Chondrocyte (in vitro differentiated cells): ENCODE measurements at places on chromosomes 3 and 15. TPM values are rescaled to one million over a fixed set of nuclear protein-coding genes. Genes with fewer than 3 reads are reported as not detected.

Gene GUCA1C
- total RNA-seq, result not detected in 3 replicates

GRCh38 chr3:156489462-156489911 is 65.4 kb downstream of the SSR3 start:
- no peak overlapping the region for H3K27ac ChIP-seq
- H3K4me3 ChIP-seq, result no peak overlapping the region
- peaks cover 39% of the 10 kb centered on the region for H3K4me1 ChIP-seq
- no peaks in the 10 kb centered on the region for H3K36me3 ChIP-seq
- no peak for DNase-seq

Gene KNG1
- total RNA-seq, result not detected in 3 replicates

- no peak for DNase-seq
- H3K4me3 ChIP-seq, result no peak overlapping the region
- H3K27ac ChIP-seq, result no peak overlapping the region
- peaks cover 11% of the 10 kb centered on the region for H3K27me3 ChIP-seq
- H3K36me3 ChIP-seq, result no peaks in the 10 kb centered on the region
Measured at GRCh38 chr15:50117431-50118027, 1.5 kb downstream of the ATP8B4 start.

Gene SLCO3A1
- 2.2 to 3.7 TPM (median 2.8 TPM) in 3 replicates for total RNA-seq

Gene WDR72
- total RNA-seq, result 0.17 TPM in 1 of 3 replicates, not detected in the others

- H3K4me3 ChIP-seq, result no peak overlapping the region
- H3K27me3 ChIP-seq, result peaks cover 8% of the 10 kb centered on the region
- DNase-seq, result no peak
- H3K36me3 ChIP-seq, result no peaks in the 10 kb centered on the region
- no peak overlapping the region for H3K27ac ChIP-seq
- no peaks in the 10 kb centered on the region for H3K4me1 ChIP-seq
Measured at GRCh38 chr3:22013641-22014040, 262.6 kb upstream of the ZNF385D start.

Gene SEMA3B
- 9.6 to 16.4 TPM (median 14.9 TPM) in 3 replicates for total RNA-seq

Gene HRG
- not detected in 3 replicates for total RNA-seq

Gene PARP16
- total RNA-seq, result 7.1 to 8.7 TPM (median 8.2 TPM) in 3 replicates

Gene RAD51
- 6.9 to 13.0 TPM (median 9.4 TPM) in 3 replicates for total RNA-seq

- H3K27me3 ChIP-seq, result no peaks in the 10 kb centered on the region
- peaks cover 3% of the 10 kb centered on the region for H3K36me3 ChIP-seq
- DNase-seq, result no peak
- H3K27ac ChIP-seq, result no peak overlapping the region
- H3K4me3 ChIP-seq, result no peak overlapping the region
Measured at GRCh38 chr3:107142786-107143575, 234.3 kb upstream of the CCDC54 start.

- H3K4me3 ChIP-seq, result no peak overlapping the region
- peaks cover 7% of the 10 kb centered on the region for H3K4me1 ChIP-seq
- H3K36me3 ChIP-seq, result no peaks in the 10 kb centered on the region
- peaks cover 9% of the 10 kb centered on the region for H3K27me3 ChIP-seq
- H3K27ac ChIP-seq, result no peak overlapping the region
Measured at GRCh38 chr3:176661432-176661964, 535.8 kb downstream of the TBL1XR1 start.

GRCh38 chr3:36796161-36796560 is 31.8 kb upstream of the DCLK3 start:
- DNase-seq, result no peak
- H3K36me3 ChIP-seq, result peaks cover 2% of the 10 kb centered on the region
- H3K27me3 ChIP-seq, result peaks cover 26% of the 10 kb centered on the region
- peaks cover 6% of the 10 kb centered on the region for H3K4me1 ChIP-seq
- no peak overlapping the region for H3K4me3 ChIP-seq
- H3K27ac ChIP-seq, result no peak overlapping the region

DNA sequence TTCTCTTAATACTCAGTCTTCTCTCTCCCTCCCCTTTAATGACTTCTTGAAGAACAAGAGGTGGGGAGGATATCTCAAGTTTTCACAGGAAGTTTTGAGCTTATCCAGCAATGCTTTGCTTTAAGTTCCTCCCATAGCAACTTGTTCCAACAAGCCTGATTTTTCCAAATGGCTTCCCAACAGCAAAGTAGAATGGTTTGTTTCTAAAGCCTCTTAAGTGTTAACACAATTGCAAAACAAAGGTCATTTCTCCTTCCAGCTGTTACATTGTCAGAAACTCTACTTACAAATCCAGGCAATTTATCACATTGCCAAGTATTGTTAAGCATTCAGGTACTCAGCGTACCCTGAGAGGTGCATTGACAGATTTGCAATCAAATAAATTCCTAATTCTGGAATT is 6.8 kb upstream of the ZNF770 start:
- no peak for DNase-seq
- H3K27me3 ChIP-seq, result peaks cover 2% of the 10 kb centered on the region
- H3K36me3 ChIP-seq, result no peaks in the 10 kb centered on the region
- no peak overlapping the region for H3K4me3 ChIP-seq
- H3K4me1 ChIP-seq, result no peaks in the 10 kb centered on the region

DNA sequence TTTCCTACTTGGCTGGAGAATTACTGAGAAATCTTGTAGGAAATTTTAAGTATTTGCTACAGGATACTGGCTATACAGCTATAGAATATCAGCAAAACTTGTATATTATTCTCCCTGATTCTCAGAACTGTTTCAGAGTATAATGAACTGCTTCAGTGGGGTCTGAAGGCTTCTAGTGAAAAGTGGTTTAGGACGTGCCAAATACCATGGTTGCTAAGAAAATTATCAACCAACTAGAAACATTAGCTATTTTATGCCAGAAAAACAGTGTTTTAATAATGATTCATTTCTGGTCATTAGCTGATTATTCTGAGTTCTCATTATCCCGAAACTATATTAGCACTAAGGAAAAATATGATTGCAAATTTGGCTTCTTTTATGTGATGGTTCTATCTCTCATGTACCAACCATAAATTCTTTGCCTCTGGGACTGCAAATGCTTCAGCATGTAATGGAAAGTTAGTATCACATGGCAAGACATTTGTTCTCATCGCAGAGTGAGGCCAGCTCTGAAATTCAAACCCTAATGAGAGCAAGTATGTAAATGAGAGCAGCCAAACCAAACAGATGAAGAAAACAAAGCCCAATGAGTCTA is 11.0 kb upstream of the TSC22D2 start:
- no peak for DNase-seq
- no peak overlapping the region for H3K4me3 ChIP-seq
- H3K36me3 ChIP-seq, result peaks cover 2% of the 10 kb centered on the region
- H3K27ac ChIP-seq, result no peak overlapping the region

DNA sequence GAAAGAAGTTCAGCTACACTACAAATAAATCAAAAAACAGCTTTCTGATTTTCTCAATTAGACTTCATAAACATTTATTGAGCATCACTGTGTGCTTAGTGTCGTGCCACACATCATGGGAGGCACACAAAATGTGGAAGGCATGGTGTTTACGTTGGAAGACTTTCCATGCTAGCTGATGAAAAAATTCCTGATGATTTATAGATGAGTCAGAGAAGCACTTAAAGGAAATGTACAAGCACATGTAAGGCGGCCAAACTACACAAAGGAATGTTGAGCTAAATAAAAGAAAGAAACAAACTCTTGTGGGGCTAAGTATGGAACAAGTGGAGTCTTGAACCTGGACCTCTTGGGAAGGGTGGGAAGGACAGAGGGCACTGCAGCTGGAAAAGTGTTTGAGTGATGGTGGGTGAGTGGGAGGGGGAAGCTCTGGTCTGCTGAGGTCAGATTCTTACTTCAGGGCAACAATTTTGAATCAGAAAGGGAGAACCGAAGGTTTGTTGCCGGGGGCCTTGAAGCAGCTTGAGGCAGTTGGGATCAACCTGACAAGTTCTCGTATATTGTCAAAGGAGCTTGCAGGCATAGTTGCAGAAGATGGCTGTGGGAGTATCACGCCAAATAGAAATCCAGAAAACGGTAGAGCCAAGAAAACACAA is 66.9 kb downstream of the FOXB1 start:
- peak overlapping the region; percentile 92 for H3K27ac ChIP-seq
- DNase-seq, result no peak
- H3K36me3 ChIP-seq, result peaks cover 2% of the 10 kb centered on the region
- no peak overlapping the region for H3K4me3 ChIP-seq

DNA sequence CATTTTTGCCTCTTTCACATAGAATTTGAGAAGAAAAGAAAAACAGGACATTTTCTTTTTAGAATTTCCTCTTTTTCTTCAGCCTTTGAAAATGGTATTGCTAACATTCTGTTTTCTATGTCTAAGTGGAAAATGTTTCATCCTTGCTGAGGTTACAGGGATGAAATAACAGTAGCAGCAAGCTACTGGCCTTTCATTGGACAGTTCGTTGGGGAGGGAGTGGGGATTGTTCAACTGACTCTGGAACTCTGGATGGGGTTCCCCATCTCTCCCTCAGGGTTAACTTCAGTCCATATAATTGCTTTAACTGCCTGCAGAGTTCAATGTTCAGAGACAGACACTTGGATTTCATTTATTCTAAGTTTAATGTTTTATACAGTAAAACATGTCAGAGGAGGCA is 346.0 kb downstream of the NLGN1 start:
- no peaks in the 10 kb centered on the region for H3K36me3 ChIP-seq
- no peak overlapping the region for H3K27ac ChIP-seq
- H3K27me3 ChIP-seq, result no peaks in the 10 kb centered on the region
- H3K4me1 ChIP-seq, result peaks cover 34% of the 10 kb centered on the region
- H3K4me3 ChIP-seq, result no peak overlapping the region

DNA sequence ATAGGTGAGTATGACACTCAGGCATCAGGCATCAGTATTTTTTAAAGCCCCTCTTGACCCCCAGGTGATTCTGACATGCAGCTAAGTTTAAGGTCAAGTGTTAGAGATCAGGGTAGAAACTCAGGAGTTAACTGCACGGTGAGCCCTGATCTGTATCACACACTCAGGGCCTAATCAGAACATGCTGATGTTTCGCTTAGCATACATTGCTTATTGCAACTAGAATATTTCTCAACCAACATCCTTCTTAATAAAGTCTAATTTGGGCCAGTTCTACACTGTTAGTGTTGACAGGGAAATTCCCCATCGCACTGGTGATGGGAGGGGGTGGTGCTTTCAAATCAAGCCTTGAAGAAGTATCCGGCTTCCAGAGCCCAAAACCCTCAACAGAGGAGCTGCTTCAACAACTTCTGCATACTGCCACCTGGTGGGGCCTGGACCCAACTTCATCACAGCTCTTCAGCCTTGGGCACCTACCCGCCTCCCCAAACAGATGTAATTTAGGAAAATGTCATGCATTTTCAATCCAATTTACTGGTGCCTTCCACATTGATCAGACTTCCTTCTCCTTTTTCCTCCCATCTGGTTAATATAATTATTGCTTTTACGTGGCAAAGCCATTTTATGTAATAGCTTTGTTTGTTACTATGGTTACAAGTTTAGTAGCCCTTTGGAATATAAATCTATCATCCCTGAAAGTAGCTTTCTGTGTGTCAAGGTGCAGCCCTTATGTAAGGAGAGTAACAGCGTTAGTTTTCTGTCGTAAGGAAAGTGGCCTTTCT is 312.2 kb downstream of the RORA start:
- no peak overlapping the region for H3K4me3 ChIP-seq
- H3K27ac ChIP-seq, result no peak overlapping the region
- no peak for DNase-seq
- peaks cover 8% of the 10 kb centered on the region for H3K4me1 ChIP-seq
- H3K27me3 ChIP-seq, result no peaks in the 10 kb centered on the region

GRCh38 chr3:149566292-149566975 is 91.4 kb downstream of the WWTR1 start:
- no peaks in the 10 kb centered on the region for H3K27me3 ChIP-seq
- no peak overlapping the region for H3K4me3 ChIP-seq
- H3K36me3 ChIP-seq, result peaks cover 8% of the 10 kb centered on the region
- no peak for DNase-seq

- H3K36me3 ChIP-seq, result no peaks in the 10 kb centered on the region
- H3K27me3 ChIP-seq, result no peaks in the 10 kb centered on the region
- no peak for DNase-seq
- no peaks in the 10 kb centered on the region for H3K4me1 ChIP-seq
- H3K27ac ChIP-seq, result no peak overlapping the region
Measured at GRCh38 chr3:175857666-175858270, 998.6 kb downstream of the NAALADL2 start.

GRCh38 chr3:15606434-15606891 is 4.9 kb downstream of the BTD start:
- H3K27me3 ChIP-seq, result no peaks in the 10 kb centered on the region
- H3K27ac ChIP-seq, result no peak overlapping the region
- H3K4me3 ChIP-seq, result no peak overlapping the region
- DNase-seq, result no peak

DNA sequence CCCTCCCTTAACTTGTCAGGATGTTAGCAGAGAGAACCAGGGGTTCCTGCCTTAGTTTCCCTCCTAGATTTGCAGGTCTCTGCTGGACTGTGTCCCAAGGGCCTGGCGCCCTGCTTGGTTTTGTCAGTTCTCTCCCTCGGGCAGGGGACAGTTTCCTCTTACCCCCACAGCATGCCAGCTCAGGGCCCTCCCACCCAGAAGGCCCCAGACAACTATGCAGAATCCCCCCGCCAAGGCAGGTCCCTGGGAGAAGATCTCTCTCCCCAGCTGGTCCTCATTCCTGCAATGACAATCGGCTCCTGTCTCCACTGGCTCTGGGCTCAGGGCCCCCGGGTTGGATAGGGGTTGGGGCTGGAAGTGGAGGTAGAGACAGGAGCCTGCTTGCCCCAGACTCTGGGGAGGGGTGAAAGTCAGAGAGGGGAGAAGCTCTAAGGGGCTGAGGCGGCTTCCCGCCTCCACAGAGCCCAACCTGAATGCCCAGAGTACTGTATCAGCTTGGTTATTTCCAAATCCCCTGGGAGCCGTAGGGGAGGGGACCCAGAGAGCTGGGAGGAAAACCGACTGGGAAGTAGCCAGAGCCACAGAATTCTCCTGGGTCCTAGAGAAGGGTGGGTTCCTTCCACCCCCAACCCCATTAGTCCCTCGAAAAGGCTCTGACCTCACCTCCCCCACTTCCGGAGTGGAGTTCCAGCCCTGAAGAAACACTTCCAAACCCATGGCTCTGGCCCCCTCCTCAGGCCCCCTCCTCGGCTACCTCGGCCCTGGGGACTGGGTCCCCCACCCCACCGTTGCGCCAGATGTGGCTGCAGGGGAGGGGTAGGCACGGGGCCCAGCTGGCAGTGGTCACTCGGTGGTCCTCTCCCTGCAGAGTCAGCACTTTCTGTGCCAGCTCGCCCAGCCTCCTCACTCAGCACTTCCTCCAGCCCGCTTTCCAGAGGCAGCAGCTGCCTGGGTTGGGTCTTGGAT is 3.8 kb upstream of the LOXL1 start:
- peaks cover 57% of the 10 kb centered on the region for H3K4me1 ChIP-seq
- peak overlapping the region; percentile 90 for H3K27ac ChIP-seq
- peak; percentile 83 for DNase-seq
- H3K36me3 ChIP-seq, result peaks cover 15% of the 10 kb centered on the region
- H3K27me3 ChIP-seq, result no peaks in the 10 kb centered on the region
- peak overlapping the region; percentile 61 for H3K4me3 ChIP-seq

- H3K27me3 ChIP-seq, result no peaks in the 10 kb centered on the region
- no peak for DNase-seq
- no peaks in the 10 kb centered on the region for H3K4me1 ChIP-seq
- peaks cover 26% of the 10 kb centered on the region for H3K36me3 ChIP-seq
- no peak overlapping the region for H3K27ac ChIP-seq
Measured at GRCh38 chr3:48180531-48181253, 7.5 kb downstream of the CDC25A start.

Gene GATA2
- 0.10 to 0.44 TPM in 2 of 3 replicates, not detected in the other for total RNA-seq

DNA sequence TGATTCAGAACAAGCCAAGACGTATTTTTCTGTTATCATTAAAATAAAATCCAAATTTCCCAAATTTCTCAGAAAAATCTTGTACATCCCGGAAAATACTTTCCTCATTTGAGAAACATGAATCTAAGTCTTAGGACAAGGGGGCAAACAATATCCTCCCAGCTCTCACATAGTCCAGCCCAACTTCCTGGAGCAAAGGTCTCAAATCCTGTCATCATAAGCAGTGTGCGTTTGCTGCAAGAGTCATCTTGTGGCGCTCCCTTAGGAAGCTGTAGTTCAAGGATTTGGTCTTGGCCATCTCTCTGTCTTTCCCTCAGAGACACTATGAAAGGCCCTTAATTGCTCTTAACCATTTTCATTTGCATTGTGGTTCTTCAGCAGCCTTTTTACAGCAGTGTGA is 57.5 kb upstream of the GSK3B start:
- DNase-seq, result no peak
- H3K4me1 ChIP-seq, result peaks cover 24% of the 10 kb centered on the region
- H3K4me3 ChIP-seq, result no peak overlapping the region
